ELR (cell line): ENCODE measurements at places on chromosomes 16 and 17.

DNA sequence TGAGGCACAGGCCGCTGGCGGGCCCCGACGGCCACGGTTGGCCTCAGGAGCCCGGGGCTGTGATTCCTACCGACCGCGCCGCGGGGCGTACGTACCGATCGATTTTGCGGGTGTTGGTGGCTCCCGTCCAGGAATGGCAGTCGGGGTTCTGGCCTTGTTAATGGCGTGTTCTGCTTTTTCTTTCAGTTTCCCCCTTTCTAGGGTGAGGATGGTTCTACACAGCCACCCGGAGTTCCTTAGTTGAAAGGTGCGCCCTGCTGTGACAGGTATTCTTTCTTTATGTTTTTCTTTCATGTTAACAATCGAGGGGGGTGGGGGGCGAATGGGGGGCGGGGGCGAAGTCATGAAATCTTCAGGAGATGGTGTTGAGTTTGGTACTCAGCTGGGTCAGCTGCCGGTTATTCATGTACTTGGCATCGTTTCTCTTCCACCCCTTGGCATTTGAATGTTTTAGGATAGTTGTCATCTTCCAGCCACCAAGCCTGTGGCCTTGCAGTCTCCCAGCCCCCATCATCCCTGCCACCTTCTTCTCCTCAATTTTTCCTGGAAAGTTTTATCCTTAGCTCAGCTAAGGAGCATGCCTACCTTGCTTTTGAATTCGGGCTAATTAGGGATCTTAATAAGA lies 802 bp downstream of the CYLD start:
- peak; percentile 69 for DNase-seq

GRCh38 chr17:76710863-76711611 lies at the start of gene MXRA7:
TSS of gene MXRA7 (minus strand) at chr17:76710965. CDS start at chr17:76710946, 19 bp downstream.
- DNase-seq: peak; percentile 87

GRCh38 chr16:1744338-1744840 lies 27.0 kb downstream of the NME3 start:
- no peak for DNase-seq

GRCh38 chr17:7894866-7895265 lies 6.3 kb downstream of the CHD3 start:
- no peak for DNase-seq

DNA sequence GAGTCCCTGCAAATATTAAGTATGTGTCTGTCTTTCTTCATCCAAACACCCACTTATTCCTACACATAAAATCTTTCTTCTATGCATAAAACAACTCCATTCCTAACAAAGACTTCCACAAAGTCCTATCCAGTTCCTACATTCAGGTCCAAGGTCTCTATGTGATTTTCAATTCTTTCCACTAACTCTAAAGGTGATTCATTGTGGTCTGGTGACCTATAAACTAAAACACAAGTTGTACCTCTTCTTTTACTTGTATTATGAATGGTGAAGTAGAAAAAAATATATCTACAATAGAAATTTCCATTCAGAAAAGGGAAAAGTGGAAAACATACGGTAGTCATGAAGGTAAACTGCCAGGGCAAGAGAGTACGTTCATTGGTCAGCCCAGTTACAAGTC lies 56.6 kb downstream of the USP32 start:
- no peak for DNase-seq

- no peak for DNase-seq
These were observed 21.1 kb upstream of the YPEL2 start for GRCh38 chr17:59310263-59310920.

GRCh38 chr16:83803811-83804210 lies 4.0 kb upstream of the HSBP1 start:
- DNase-seq: no peak

DNA sequence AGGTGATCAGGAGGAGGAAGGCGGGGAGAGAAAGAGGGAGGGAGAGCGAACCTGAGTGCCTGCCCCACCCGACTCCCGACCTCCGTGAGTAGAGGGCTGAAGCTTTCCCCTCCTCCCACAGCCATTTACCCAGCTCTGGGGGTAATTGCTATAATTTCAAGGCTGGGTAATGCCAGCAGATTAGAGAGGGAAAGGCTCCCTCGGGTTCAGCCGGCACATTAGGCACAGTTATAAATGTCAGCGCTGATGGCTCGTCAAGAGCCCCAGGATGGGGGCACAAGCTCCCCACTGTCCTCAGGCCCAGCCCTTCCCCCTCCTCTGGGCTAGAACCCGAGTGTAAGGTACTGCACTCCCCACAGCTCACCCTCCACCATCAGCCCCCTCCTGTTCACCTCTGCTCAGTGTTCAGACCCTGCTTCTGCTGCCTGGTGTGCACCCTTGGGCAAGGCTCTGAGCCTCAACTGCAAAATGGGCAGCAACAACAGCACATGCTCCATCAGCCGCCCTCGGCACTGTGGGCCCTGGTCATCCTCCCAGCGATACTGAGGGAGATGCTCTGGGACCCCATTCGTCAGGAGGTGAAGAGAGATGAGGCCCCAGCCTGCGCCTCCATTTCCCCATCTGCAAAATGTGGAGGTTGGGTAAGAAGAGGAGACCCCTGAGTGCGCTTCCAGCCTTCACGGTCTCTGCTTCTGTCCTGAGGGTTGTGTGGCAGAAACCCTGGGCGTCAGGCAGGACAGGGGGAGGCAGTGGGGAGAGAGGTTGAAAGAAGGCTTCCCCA lies 77.2 kb downstream of the NT5M start:
- DNase-seq: no peak

DNA sequence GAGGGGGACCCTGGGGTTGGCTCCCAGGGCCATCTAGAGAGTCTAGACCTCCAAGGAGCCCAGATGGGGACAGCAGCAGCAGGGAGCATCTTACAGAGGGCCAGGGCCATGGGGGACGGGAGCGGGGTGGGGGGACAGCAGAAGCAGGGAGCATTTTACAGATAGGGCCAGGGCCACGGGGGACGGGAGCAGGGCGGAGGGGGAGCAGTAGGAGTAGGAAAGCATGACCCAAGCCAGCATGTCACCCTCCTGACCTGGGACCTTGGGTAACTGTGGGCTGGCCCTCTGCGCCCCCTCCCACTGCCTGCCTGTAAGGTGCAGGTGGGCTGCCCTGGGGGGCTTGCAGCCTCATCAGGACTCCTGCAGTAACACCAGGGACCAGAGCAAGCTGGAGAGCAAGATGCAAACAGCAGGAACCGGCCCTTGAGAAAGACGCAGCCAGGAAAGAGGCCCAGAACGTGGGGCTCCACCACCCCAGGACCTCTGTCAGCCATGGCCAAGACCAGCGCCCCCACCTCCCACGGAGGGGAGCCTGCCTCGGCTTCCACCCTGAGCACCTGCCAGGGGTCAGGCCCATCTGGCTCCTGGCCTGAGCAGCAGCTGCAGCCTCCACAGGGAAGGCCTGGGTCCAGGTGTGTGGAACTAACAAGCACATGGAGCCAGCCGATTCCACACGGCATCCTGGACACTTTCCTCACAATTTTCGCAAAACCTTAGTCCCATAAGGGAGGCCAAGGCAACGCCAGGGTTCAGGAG lies 2.4 kb downstream of the ZNF598 start:
- DNase-seq: no peak

DNA sequence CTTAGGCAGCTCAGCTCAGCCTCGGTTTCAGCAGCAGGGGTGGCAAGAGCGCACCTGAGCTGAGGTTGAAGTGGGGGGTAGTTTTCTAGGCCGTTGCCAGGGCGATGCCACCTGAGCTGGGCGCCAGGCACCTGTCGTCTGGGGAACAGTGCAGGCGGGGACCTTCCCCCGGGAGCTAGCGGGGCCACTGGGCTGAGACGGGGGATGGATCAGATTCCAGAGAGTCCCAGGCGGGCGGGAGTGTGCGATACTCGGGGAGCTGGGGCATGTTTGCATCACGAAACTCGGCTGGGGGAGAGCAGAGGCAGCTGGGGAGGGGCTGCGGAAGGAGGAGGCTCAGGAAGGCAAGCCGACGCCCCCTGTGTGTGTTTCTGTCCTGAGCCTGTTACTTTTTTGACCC lies 477 bp upstream of the CLDN9 start:
- no peak for DNase-seq

GRCh38 chr17:16374146-16374938 lies 6.5 kb upstream of the UBB start:
- peak; percentile 38 for DNase-seq
